ENCODE measurements at places on chromosomes 7 and 10. TPM values are rescaled to one million over a fixed set of nuclear protein-coding genes. Genes with fewer than 3 reads are reported as not detected.

GRCh38 chr10:27392606-27393005 lies 111.5 kb upstream of the RAB18 start:
- DNase-seq = no peak

- DNase-seq = no peak
These were observed 299.7 kb upstream of the AKR1E2 start for GRCh38 chr10:4526311-4526731.

GRCh38 chr7:158273138-158273651 lies 314.4 kb downstream of the PTPRN2 start:
- no peak for DNase-seq

- no peak for DNase-seq
These were observed 269.9 kb upstream of the PITRM1 start for GRCh38 chr10:3442451-3442990.

DNA sequence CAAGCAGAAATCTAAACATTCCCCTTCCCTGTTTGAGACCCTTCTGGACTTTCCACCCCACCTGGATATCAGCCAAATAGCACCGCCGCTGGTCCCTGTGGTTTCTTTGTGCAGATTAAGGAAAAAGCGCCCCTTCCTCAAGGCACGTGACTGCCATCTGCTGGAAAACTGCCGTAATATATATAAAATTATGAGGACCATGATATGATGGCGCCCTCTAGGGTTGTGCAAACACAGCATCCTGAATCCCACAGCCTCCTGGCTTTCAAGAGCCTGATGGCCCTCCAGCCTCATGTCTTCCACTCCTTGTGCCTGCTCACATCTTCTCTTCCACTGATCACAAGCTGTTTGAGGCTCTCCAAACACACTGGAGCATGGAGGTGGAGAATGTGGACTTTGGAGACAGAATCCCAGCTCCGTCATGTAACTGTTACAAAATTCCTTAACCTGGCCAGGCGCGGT lies 121.3 kb downstream of the MYL10 start:
- peak; percentile 67 for DNase-seq

GRCh38 chr10:84608126-84608525 lies 279.7 kb downstream of the CCSER2 start:
- no peak for DNase-seq

DNA sequence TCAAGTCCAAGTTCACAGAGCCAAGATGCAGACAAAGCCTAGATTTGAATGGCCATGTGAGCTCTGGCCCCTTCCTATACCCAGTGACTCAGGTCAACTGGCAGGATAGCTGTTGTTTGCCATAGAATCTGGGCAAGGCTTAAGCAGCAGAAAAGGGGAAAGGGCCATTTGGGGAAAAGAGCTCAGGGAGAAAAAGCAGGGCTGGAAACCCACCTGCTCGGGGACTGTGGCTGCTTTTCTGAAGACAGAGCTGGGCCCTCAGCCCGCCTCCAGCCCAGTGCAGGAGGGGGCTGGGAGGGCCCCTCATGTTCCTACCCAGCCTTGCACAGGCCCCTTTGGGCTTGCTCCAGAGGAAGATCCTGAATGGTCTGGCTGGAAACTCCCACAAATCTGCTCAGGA lies 32.6 kb upstream of the HABP2 start:
- DNase-seq = no peak

DNA sequence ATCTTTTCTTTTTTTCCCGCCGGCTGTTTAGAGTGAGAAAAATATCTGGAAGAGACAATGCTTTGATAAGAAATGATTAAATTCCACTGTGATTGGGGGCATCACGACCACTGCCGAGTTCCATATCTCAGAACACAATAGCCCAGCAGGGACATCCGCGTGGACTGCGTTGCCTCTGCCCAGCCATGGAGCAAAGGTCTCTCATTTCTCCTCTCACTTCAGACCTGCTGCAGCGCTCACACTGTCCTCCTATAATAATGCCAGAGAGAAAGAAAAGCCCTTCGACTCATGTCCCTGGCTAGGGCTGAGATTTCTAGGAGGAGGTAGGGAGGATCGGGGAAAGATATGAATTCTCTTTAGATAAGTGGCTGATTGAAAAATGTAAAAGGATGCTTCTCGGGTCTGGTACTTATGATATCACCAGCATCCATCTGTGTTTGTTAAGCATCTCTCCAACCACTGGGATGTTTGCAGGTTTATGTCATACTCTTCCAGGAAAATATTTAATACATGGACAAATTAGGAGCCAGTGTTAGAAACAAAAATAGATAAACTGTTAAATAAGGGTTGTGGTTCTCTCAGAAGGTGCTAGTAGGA lies 472.9 kb upstream of the AKR1E2 start:
- no peak for DNase-seq

DNA sequence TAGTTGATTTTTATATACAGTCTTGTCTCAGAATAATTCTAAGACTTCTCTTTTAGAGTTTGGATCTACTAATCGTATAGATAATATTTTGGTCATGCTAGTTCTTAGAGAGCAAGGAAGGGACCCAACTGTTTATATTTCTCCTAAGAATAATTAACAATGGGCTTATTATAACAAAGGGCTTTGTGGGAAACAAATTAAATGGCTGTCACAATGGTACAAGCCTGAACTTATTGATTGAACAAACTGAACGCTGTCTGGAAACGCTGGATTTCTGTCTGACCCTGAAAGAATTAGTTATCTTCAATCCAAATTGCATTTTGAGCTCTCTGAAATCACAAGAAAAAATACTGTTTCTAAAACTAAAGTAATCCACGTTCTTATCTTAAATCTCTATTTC lies 56.8 kb downstream of the CSTF2T start:
- no peak for DNase-seq

DNA sequence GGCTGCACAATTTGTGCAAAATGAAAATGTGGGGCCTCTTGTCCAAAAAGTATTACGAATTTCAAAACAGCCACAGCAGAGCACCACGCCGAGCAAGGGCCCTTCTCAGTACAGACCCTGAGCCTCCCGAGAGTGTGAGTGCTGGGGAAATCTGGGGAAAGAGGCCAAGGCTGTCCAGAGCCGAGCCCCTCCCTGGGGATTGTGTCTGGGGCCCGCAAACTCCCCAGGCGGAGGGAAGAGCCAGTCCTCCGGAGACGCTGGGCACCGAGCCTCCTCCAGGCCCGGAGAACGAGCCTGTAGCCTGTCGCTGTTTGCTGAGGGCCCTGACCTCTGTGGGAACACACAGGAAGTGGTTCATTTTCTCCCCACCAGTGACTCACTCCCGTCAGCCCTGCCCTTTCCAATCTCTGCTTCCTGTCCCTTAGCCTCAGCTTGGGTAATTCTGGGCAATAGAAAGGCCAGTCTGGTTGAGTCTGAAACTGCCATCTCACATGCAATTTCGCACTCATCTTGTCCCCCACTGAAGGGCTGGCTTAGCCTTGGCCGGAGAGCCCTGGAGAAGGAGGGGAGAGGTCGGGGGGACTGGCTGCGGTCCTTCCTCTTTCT lies 19.5 kb upstream of the GNA12 start:
- peak; percentile 88 for DNase-seq

- no peak for DNase-seq
These were observed 77.2 kb upstream of the FZD1 start for GRCh38 chr7:91187061-91187460.

DNA sequence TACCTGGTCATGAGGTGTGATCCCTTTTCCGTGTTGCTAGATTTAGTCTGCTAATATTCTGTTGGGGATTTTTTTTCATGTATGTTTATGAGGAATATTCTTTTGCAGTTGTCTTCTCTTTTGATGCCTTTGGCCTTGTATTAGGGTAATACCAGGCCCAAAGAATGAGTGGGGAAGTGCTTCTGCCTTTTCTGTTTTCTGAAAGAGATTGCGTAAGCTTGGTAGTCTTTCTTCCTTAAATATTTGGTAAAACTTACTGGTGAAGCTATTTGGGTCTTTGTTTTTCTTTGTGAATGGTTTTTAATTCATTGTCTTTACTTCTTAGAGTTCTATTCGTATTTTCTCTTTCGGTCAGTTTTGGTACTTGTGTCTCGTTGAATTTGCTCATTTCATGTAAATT lies 51.1 kb downstream of the SHH start:
- no peak for DNase-seq

DNA sequence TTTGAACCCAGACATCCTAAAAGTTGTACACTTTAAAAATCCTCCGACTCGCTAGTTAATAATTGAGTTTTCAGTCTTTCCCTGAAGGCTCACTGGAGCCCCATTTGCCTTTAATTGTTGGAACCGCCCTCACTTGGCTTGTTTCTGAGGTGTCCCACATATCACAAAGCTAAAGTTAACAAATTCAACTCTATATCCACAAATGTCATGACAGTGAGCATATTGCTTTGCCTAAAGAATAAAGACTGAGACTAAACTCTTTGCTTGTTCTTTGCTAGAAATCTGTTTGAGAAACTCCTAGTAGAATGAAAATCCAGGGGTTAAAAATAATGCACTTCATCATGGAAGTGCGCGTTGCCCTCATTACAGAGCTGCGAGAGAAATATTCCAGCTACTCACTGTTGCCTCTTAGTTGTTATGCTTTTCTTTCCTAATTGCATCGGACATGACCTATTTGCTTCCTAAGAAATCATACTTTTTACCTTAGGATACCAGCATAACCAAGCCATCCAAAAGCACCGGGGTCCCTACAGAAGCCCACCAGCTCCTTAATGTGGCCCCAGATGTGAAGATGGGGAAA lies 752 bp downstream of the THSD7A start:
- DNase-seq = no peak

DNA sequence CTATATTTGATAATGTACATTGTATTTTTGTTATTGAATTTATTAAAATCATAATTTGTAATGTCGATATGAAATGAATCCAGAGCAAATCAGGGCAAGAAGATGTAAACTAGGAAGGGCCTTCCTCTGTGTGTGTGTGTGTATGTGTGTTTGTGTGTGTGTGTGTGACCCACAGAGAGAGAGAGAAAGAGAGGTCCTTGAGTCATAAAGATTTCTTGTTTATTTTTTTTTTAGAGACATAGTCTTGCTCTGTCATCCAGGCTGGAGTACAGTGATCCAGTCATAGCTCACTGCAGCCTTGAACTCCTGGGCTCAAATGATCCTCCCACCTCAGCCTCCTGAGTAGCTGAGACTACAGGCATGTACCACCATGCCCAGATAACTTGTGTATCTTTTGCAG lies 50.7 kb downstream of the INPP5F start:
- DNase-seq = no peak

GRCh38 chr10:128063736-128064107 lies 62.5 kb downstream of the MKI67 start:
- DNase-seq = peak; percentile 66

DNA sequence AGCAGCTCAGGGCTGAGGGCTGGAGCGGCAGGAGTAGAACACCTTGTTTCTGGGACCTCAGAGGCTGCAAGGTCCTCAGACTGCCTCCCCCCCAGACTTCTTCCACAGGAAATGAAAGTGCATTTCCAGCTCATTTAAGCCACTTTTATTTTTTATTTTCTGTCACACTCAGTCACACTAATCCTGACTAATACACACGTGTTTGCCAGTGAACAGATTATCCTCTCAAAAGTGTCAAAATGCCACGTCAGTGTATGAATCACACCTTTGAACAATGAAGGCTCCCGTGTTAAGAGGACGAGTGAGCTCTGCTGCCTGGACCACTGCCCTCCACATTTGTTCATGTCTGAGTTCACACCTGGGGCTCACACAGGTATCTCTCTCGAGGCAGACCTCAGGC lies 488.5 kb downstream of the DNAJB6 start:
- DNase-seq = peak; percentile 41

- DNase-seq = no peak
These were observed 150.4 kb downstream of the PPP1R3A start for GRCh38 chr7:113768387-113768786.

Gene MTPN
- total RNA-seq = 123 TPM

Gene ANXA8L1
- not detected for total RNA-seq

Gene INSYN2A
- not detected for total RNA-seq

Gene PAX4
- total RNA-seq = not detected

Gene RAB19
- 12.8 TPM for total RNA-seq

Gene GNAT3
- not detected for total RNA-seq

Gene HOXA4
- not detected for total RNA-seq

Gene LIPK
- total RNA-seq = not detected

Gene PSTK
- 2.8 TPM for total RNA-seq

Gene DENND2A
- total RNA-seq = not detected

Gene CALML3
- not detected for total RNA-seq

Gene LLCFC1
- total RNA-seq = not detected
